ENCODE measurements at places on chromosomes 12 and 14.

- no peak for DNase-seq
These were observed 10.9 kb downstream of the HVCN1 start for GRCh38 chr12:110677982-110678381.

DNA sequence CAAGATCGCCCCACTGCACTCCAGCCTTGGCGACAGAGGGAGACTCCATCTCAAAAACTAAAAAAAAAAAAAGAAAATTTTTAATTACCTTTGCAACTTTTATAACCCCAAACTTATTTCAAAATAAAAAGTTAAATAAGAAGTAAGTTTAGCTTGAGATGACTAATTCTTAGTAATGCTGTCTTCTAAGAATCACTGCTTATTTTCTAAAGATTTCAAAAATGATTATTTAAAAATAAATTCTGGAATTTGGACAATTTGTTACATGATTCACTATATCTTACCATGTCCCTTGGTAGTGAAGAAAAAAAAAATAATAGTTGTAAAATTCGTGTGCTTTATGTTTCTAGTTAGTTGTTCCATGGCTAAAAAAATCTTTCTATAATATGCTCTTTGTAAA is 11.6 kb upstream of the HECTD1 start:
- DNase-seq = no peak

GRCh38 chr12:28021704-28022103 is 49.2 kb upstream of the PTHLH start:
- DNase-seq = no peak

DNA sequence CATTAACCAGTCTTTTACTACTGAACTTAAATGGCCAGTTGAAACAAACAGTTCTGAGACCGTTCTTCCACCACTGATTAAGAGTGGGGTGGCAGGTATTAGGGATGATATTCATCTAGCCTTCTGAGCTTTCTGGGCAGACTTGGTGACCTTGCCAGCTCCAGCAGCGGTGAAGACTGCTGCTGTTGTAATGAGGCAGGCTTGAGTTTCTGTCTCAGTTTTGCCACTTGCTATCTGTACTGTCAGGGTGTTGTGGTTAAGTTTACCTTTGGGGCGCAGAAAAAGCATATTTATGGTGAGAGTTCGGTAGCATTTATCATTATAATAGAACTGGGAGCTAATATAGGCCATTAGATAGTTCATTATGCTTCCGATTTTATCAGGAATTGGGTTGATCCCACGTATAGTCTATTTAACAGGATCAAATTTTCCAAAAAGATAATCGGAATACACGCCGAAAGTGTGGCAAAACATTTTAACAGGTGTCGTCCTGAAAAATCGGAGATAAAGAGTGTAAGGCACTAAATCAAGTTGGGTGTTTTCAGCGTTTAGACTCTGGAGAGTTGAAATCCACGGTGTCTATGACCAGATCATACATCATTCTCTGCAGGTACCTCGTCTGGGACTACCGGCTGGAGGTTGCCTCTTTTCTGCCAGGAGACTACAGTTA is 688 bp upstream of the NECAP1 start:
- peak; percentile 20 for DNase-seq

GRCh38 chr12:131600160-131600532 is 110.7 kb upstream of the SFSWAP start:
- no peak for DNase-seq

GRCh38 chr12:31019561-31019960 is 54.1 kb upstream of the DDX11 start:
- no peak for DNase-seq

DNA sequence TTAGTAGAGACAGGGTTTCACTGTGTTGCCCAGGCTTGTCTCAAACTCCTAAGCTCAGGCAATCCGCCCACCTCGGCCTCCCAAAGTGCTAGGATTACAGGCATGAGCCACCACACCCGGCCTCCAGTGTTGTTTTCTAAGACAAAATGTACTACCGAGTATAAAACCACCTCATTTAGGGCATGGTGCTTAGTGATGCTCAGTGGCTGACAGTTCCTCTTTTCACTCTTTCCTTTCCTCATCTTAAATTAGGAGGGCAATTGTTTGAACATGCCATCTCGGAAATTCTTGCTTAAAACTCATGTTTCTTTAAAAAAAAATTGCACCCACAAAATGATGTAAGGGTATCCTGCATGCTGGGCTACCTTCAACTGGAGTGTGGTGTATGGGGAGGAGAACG is 89.0 kb downstream of the RFX4 start:
- no peak for DNase-seq

GRCh38 chr12:108846290-108846701 is 11.1 kb downstream of the SSH1 start:
- DNase-seq = no peak

Measured in left renal cortex interstitium (tissue), 4 donors.